Activated CD4-positive, alpha-beta T cell treated with anti-CD3 and anti-CD28 coated beads for 36 hours (primary cell): ENCODE measurements at places on chromosomes 2 and 18. TPM values are rescaled to one million over a fixed set of nuclear protein-coding genes. Genes with fewer than 3 reads are reported as not detected.

Gene SPRED2
- 7.9 TPM for total RNA-seq

DNA sequence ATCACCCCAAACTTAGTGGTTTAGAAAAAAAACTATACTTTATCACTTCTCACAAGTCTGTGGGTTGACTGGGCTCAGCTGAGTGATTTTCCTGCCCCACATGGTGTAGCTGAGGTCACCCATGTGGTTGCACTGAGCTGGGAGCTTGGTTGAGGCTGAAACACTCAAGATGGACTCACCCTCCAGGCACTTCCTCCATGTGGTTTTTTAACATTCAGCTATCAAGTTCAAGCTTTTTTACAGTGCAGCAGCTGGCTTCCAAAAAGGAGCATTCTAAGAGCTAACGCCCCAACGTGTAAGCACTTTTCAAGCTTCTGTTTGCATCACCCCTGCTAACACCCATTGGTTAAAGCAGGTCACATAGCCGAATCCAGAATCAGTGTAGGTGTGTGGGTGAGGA, 105.9 kb upstream of the CREB1 start:
- DNase-seq: peak; percentile 66

GRCh38 chr2:210633699-210634098, 77.3 kb downstream of the CPS1 start:
- DNase-seq: no peak

GRCh38 chr2:48066000-48066399, 159.7 kb upstream of the FBXO11 start:
- DNase-seq: no peak

Gene R3HDM1
- 62.6 TPM for total RNA-seq

DNA sequence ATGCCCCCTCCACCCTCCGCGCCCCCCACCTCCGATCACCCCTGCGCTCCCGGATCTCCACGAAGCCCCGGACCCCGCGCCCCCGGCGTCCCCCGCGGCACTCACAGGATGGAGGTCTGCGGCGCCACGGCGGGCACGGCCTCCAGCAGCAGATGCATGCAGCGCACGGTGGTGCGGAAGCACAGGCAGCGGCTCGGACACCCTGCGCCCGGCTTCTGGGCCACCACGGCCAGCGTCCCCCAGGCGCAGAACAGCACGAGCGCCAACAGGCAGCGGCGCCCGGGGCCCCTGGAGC, 217 bp downstream of the PXDN start:
- no peak for DNase-seq

DNA sequence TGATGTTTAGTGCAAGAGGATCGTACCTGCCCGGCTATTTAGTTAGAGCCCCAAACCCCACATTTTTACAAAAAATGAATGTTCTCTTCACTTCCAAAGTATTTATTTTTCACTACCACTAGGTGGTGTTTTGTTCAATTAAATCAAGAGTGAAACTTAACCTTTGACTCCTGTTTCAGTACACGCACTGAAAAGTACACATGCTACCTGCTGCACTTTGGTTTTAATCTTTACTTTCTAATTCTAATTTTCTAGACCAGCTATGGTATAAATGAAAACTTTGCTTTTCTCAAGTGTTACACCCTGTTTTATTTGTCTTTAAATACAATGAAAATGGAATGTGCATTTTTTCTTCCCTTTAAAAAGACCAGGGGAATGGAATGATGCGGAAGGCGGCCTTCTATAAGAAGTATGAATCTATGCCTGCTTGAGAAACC, 31.4 kb upstream of the CHN1 start:
- no peak for DNase-seq

- DNase-seq: no peak
These were observed 109.1 kb downstream of the HDAC4 start for GRCh38 chr2:239291475-239292350.

Gene HAAO
- 0.86 TPM for total RNA-seq

DNA sequence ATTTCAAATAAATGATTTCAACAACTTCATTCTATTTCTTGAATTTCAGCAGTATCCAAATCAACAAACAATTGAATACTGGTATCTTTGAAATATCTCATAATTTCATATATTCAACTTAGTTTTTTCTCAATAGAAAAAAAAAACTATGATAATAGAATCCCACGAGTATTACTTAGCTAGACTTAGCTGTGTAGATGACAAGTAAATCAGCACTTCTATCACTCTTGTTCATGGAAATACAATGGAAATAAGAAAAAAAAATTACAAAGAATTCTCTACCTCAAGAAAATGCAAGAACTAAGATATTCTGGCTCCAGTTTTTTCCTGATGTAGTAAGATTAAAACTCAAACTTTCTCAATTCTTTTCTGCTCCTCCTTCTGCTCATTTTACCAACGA, 256.2 kb upstream of the KYNU start:
- DNase-seq: no peak

DNA sequence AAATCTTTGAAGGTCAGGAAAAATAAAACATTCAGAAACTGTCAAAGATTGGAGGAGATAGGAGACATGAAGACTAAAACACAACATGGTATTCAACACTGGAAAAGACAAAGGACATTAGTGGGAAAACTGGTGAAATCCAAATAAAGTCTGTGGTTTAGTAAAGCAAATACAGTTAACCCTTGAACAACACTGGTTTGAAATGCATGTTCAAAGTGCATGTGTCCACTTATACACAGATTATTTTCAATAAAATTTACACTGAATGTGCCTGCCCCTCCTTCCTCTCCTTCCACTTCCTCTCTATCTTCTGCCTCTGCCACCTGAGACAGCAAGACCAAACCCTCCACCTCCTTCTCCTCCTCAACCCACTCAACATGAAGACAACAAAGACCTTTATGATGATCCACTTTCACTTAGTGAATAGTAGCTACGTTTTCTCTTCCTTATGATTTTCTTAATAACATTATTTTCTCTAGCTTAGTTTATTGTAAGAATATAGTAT, 14.5 kb downstream of the OLA1 start:
- no peak for DNase-seq

- DNase-seq: no peak
These were observed 43.2 kb downstream of the TMEM18 start for GRCh38 chr2:634041-634440.

Gene RAB6D
- not detected for total RNA-seq

DNA sequence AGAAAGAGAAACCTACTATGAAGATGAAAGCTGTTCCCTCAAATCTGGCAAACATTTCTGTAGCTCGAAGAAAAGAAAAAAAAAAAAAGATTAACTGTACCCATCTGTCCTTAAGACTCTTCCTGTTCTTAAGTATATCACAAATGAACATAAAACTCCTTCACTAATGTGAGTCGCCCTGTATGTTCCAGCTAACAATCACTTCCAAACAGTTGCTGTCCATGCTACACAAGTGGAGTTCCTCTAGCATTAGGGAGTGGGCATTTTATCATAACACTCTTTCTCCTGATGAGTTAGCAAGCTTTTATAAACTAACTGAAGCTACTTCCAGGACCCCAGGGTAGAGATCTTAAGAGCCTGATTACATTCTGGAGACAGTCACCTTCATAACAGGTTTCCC, 5.8 kb downstream of the CUL3 start:
- DNase-seq: no peak

DNA sequence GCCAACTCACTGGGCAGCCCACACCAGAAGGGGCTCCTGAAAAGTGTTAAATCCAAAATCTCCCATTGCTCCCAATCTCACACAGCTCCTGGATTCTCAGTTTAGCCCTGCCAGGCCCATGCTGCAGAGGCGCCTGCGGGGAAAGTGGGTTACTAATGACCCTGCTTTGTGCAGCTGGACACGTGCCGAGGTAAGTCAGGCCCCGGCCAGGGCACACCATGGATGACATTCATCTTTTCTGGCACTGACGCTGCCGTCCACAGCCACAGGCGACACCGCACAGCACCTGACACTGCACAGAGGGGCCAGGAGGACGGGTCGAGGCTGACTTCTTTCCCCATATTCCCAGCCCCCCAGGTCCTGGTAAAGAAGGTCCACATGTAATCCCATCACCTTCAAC, 193.5 kb downstream of the EIPR1 start:
- no peak for DNase-seq

DNA sequence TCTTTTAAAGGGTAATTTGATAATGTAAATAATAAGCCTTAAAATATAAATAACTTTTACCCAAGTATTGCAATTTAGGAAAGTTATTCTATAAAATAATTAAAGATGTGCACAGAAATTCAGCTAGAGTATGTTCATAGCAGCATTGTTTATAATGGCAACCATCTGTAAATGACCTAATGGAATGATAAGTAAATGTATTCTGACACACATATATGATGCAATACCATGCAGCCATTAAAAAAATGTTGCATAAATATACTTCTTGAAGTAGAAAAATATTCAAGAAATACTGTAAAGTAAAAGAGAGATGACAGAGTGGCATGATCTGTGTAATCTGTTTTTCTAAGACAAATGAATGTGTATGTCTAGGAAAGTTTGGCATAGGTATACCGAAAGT, 545.7 kb downstream of the ZEB2 start:
- DNase-seq: no peak

DNA sequence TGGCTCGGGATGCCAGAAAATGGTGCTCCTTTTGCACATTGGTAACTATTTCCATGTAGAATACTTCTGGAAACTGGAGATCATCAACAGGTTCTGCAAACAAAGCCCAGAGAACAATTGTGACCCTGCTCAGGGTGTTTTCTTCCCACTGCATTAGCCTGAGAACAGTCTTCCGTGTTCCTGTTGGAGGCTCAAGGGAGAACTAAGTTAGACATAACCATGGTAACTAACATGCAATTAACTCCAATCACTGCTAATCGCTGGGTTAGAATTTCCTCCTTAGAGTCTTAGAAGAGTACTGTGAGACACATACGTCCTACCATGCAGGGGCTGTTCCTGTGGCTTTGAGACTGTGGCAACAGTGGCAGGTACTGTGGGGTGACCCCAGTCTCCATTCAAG, 36.0 kb upstream of the PDIA6 start:
- DNase-seq: no peak

DNA sequence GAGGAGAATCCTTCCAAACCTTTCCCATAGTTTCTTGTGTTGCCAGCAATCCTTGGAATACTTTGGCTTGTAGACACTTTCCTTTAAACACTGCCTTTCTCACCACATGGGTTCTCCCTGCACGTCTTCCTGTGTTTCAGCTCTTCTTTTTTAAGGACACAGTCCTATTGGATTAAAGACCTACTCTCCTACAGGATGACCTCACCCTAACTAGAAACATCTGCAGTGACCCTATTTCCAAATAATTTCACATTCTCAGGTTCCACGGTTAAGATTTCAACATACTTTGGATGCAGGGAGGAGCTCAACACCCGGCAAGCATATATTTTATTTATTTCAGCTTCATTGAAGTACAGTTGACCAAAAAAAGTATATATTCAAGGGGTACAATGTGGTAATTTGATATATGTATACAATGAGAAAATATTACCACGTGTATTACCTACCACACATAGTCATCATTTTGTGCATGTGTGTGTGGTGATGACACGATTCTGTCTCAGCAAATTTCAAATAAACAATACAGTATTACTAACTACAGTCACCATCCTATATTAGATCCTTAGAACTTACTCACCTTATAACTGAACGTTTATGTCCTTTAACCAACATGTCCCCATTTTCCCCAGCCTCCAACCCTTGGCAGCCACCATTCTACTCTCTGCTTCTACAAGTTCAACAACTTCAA, 745.0 kb downstream of the CBLN2 start:
- DNase-seq: no peak

DNA sequence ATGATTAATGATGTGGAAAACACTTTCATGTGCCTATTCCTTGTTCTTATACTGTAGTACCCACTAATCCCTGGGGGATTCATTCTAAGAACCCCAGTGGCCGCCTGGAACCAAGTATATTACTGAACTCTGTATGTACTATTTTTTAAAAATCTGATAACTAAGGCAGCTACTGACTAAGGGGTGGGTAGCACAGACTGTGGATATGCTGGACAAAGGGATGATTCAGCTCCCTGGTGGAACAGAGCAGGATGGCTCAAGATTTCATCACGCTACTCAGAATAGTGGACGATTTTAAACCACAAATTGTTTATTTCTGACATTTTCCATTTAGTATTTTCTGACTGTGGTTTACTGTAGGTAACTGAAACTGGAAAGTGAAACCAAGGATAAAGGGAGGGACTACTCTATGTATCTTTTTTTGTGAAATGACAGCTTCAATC, 41.8 kb upstream of the CDC42EP3 start:
- peak; percentile 23 for DNase-seq

GRCh38 chr2:17940091-17940630, 61.7 kb downstream of the KCNS3 start:
- DNase-seq: no peak

Gene GORASP2
- total RNA-seq: 66.5 TPM

GRCh38 chr2:46389417-46389916, 89.9 kb upstream of the TMEM247 start:
- DNase-seq: no peak

GRCh38 chr2:46824611-46825010, 91.0 kb downstream of the MCFD2 start:
- DNase-seq: no peak

DNA sequence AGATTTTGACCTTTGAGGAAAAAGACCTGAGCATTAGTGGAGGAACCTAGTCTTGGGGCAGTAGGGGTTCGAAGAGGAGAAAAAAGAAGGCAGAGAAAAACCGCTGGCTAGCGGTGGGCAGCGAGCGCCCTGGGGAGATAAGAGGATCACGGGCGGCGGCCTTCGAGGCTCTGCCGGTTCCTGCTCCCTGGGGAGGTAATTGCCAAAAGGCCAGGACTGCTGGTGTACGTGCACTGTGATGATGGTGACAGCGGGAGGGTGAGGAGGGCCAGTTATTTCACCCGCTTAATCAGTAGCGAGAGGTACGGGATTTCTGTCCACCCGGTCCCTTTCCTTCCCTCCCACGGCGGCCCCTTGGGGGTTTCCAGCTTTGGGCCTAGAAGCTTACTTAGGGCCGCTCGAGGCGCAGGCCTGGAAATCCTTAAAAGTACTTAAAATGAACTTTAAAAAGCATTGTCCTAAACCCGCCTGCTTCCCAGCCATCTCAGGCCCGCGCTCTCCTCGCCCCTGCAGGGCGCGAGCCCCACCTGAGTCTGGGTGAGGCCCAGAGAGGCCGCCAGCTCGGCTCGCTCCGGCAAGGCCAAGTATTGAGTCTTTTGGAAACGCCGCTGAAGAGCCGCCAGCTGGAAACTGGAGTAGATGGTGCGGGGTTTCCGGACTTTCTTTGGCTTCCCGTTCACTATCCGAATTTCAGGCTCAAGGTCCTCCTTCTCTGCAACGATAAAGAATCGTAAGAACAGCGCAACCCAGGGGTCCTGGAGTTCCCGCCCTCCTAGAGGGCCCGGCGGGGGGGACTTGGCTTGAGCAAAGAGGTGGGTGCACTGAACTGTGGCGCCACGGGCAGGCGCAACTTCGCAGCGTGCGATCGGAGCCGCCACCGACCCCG, 1.5 kb downstream of the DLX2 start:
- peak; percentile 43 for DNase-seq

- DNase-seq: no peak
These were observed 79.6 kb downstream of the MBP start for GRCh38 chr18:77052983-77053309.

GRCh38 chr2:157190151-157190550, 67.4 kb upstream of the GALNT5 start:
- no peak for DNase-seq

DNA sequence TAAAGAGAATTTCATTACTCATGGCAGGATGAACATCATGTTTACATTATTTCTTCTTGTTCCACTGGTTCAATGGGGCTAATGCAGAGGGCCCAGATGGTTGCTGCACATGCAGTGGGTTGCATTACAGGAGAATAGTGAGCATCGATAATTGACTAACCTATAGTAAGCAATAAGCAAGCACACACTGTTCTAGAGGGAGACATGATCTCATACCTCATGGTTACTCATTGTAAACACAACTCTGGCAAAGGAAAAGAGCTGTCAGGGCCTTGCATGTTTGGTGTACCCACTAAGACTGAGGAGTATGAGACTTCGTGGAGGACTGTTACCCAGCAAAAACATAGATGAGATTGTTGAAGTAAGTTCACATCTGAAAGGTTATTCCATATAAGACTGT, 885.6 kb upstream of the VRK2 start:
- no peak for DNase-seq
